T-helper 17 cell (primary cell): ENCODE measurements at places on chromosomes 13 and 19.

- H3K27ac ChIP-seq: peak overlapping the region; percentile 74
- H3K27me3 ChIP-seq: no peaks in the 10 kb centered on the region
- H3K36me3 ChIP-seq: peaks cover 14% of the 10 kb centered on the region
These were observed 5.2 kb downstream of the LENG8 start for GRCh38 chr19:54453921-54454780.

DNA sequence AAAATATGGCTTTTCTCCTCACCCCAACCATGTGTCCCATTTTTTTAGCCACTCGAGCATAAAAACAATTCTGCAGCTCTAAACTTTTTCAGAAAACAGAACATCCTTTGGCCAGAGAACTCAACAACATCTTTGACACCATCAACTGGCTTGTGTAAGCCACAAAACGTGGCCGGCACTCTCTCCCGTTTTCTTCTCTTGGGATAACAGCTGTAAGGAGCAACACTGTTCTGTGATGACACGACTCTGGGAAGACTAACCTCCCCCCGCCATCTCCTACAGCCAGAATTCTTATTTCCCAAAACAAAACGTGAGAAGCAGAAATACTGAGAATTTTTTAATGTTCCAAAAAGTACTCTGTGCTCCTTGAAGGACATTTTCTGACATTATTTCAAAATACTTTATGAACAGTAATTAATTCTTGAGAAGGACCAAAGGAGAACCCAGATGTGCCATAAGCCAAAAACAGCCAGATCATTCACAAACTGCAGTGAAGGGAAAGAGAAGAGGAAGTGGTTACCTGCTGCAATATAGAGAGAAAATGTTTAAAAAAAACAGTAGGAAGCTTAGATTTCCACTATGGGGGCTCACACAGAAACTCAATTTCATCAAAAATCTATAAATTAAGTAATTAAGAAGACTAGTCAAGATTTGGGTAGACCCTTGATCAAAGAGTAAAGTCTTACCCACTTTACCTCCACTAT, 25.8 kb downstream of the COL4A1 start:
- no peaks in the 10 kb centered on the region for H3K4me1 ChIP-seq
- no peak overlapping the region for H3K27ac ChIP-seq
- DNase-seq: no peak
- no peak overlapping the region for H3K4me3 ChIP-seq

DNA sequence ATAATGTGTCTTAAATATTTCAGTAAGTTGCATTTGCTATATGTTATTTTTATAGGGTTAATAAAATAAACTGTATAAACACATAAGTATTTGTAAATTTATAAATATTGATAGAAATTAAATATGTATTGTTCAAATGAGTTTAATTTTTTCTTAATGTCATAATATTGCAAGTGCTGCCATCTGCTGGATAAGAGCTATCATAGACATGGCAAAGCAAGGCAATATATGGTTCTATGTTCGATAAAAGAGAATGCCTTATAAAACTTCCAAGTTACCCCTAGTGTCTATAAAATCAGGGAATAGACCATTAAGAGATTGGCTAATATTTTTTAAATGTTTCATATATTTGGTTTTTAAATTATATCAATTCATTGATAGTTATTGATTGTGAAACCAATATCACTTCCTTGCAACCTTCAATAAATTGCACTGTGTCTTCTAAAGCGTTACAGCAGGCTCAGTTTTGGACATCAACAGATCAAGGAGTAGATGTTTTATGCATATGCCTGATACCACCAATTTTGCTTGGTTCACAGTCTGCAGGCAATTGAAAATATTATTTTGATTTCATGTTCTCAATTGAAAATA, 29.0 kb upstream of the SLITRK6 start:
- H3K36me3 ChIP-seq: no peaks in the 10 kb centered on the region
- no peak overlapping the region for H3K27ac ChIP-seq
- no peak for DNase-seq
- no peak overlapping the region for H3K4me3 ChIP-seq

GRCh38 chr13:108924134-108924533, 294.7 kb downstream of the MYO16 start:
- peaks cover 2% of the 10 kb centered on the region for H3K36me3 ChIP-seq
- H3K4me1 ChIP-seq: peaks cover 3% of the 10 kb centered on the region
- H3K27me3 ChIP-seq: peaks cover 31% of the 10 kb centered on the region
- no peak overlapping the region for H3K27ac ChIP-seq
- DNase-seq: no peak

DNA sequence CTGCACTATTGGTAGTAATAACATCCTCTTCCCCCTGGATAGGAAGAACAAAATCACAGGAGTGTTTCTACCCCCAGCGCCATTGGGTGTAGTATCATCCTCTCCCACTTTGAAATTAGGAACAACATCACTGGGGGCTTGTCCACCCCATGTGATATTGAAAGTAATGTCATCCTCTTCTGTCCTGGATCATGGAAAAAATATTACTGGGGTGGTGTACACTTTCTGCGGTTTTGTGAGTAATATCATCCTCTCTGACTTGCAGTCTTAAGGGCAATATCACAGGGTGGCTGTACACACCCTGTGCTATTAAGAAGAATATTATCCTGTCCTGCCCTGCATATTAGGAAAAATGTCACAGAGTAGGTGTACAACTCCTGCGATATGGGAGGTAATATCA, 4.9 kb upstream of the RGCC start:
- H3K4me1 ChIP-seq: peaks cover 11% of the 10 kb centered on the region
- H3K4me3 ChIP-seq: no peak overlapping the region
- no peaks in the 10 kb centered on the region for H3K36me3 ChIP-seq
- no peak for DNase-seq

DNA sequence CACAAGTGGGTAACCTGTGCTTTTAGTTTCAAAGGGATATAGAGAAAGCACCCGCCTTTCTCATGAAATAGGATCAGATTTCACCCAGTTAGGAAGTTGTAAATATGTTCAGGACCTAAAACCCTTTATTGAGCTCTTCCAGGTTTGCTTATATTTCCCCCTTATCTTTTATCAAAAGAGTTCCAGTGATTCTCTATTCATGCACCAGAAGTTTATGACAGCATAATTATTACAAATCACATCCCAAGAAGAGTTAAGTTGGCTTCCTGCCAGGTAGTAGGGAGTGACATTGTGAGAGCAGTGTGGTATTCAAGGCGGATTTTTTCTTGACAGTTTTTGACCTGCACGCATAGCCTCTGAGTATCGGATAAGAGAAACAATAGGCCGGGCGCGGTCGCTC, 190.3 kb downstream of the STK24 start:
- no peak for DNase-seq
- H3K4me3 ChIP-seq: no peak overlapping the region
- H3K4me1 ChIP-seq: peaks cover 4% of the 10 kb centered on the region
- no peak overlapping the region for H3K27ac ChIP-seq
- no peaks in the 10 kb centered on the region for H3K36me3 ChIP-seq

- no peak for DNase-seq
- H3K27me3 ChIP-seq: peaks cover 16% of the 10 kb centered on the region
- H3K4me3 ChIP-seq: no peak overlapping the region
- H3K4me1 ChIP-seq: no peaks in the 10 kb centered on the region
- H3K27ac ChIP-seq: no peak overlapping the region
These were observed 188.5 kb downstream of the URI1 start for GRCh38 chr19:30130356-30131122.

GRCh38 chr13:47800593-47800992, 200.5 kb downstream of the SUCLA2 start:
- H3K27ac ChIP-seq: peak overlapping the region; percentile 1
- H3K27me3 ChIP-seq: peaks cover 11% of the 10 kb centered on the region
- no peak for DNase-seq
- peaks cover 2% of the 10 kb centered on the region for H3K4me1 ChIP-seq
- H3K4me3 ChIP-seq: no peak overlapping the region

GRCh38 chr19:23716792-23717191, 29.8 kb upstream of the ZNF675 start:
- no peak for DNase-seq
- no peak overlapping the region for H3K4me3 ChIP-seq
- no peaks in the 10 kb centered on the region for H3K36me3 ChIP-seq

DNA sequence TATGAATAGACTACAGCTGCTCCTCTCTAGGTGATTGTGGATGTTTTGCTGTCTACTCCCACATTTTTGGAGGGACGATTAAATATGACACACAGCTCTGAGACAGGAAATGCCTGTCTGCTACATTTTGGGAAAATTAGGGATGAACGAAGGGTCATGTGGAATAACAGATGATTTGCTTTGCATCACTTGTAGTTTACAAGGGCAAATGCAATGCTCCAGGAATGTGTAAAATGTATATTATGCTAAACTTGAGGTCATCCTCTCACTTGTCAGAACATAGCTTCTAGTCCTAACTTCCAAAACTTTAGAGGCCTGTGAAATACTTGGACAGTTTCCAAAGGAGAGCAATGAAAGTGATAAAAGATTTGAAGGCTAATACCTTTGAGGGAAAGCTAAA, 284.2 kb upstream of the DACH1 start:
- H3K27ac ChIP-seq: no peak overlapping the region
- DNase-seq: no peak
- H3K36me3 ChIP-seq: no peaks in the 10 kb centered on the region
- H3K4me3 ChIP-seq: no peak overlapping the region
- no peaks in the 10 kb centered on the region for H3K27me3 ChIP-seq
- no peaks in the 10 kb centered on the region for H3K4me1 ChIP-seq

DNA sequence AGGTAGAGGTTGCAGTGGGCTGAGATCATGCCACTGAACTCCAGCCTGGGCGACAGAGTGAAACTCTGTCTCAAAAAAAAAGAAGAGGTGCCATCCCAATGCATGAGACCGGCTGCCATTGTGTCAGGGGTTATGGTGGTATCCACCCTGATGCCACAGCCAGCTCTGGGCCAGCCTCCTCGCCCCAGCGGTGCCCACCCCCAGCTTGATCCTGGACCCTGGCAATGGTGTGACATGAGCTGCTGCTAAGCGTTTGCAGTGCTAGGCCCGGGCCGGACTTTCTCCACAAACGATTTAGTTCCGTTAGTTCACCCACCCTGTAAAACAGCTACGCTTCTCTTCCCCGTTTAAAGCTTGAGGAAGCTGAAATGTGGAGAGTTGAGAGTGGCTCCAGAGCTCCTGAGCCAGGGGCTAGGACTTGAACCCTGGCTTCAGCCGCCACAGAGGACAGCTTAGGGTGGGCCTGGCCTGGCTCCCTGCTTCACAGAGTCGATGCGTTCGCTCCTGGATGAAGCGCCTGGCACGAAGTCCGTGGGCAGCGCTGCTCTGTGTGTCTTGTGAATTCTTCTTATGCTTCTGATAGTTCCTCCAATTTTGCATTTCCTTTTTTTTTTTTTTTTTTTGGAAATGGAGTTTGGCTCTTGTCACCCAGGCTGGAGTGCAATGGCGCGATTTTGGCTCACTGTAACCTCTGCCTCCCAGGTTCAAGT, 25.5 kb downstream of the NKPD1 start:
- no peak overlapping the region for H3K27ac ChIP-seq
- H3K4me1 ChIP-seq: peaks cover 16% of the 10 kb centered on the region
- no peaks in the 10 kb centered on the region for H3K36me3 ChIP-seq
- H3K27me3 ChIP-seq: no peaks in the 10 kb centered on the region
- DNase-seq: no peak

GRCh38 chr13:47908197-47908902, 92.7 kb downstream of the SUCLA2 start:
- H3K36me3 ChIP-seq: peaks cover 7% of the 10 kb centered on the region
- no peak overlapping the region for H3K4me3 ChIP-seq
- no peaks in the 10 kb centered on the region for H3K4me1 ChIP-seq

- no peak overlapping the region for H3K4me3 ChIP-seq
- H3K27ac ChIP-seq: no peak overlapping the region
- DNase-seq: no peak
- H3K4me1 ChIP-seq: peaks cover 11% of the 10 kb centered on the region
These were observed 22.7 kb downstream of the VRK3 start for GRCh38 chr19:50002386-50002960.

- H3K4me1 ChIP-seq: peaks cover 24% of the 10 kb centered on the region
- H3K36me3 ChIP-seq: peaks cover 4% of the 10 kb centered on the region
- DNase-seq: peak; percentile 83
- no peaks in the 10 kb centered on the region for H3K27me3 ChIP-seq
- peak overlapping the region; percentile 98 for H3K27ac ChIP-seq
- H3K4me3 ChIP-seq: peak overlapping the region; percentile 97
These were observed 550 bp downstream of the CERS4 start for GRCh38 chr19:8209462-8210378.

GRCh38 chr13:47917022-47917574, 84.0 kb downstream of the SUCLA2 start:
- DNase-seq: no peak
- peaks cover 2% of the 10 kb centered on the region for H3K36me3 ChIP-seq
- no peaks in the 10 kb centered on the region for H3K4me1 ChIP-seq
- H3K4me3 ChIP-seq: no peak overlapping the region
- no peak overlapping the region for H3K27ac ChIP-seq

DNA sequence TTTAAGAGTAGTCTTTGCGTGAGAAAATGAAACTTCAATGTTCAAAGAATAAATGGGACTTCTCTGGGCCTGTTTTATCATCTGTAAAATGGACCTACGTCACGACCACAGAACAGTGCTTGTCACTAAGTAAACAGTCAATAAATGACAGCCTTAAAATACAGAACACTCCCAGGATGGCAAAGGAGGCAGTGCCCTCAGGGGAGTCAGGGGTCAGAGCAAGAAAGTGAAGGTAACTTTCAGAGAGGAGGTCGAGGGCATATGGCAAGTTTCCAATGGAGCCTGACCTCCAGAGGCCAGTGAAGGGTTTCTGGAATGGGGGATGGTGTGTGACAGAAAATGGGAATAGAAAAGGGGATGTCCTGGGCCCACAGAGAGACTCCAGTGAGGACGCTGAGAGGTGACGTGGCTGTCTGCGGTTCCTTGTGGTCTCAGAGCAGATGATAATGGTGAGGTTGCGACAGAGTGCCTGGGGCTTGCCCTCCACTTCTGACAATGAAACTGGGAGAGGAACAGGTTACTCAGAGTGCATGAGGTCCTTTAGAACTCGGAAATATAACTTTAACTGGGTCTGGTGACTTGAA, 91.8 kb downstream of the UBL3 start:
- DNase-seq: peak; percentile 51
- peaks cover 13% of the 10 kb centered on the region for H3K4me1 ChIP-seq
- no peaks in the 10 kb centered on the region for H3K27me3 ChIP-seq

DNA sequence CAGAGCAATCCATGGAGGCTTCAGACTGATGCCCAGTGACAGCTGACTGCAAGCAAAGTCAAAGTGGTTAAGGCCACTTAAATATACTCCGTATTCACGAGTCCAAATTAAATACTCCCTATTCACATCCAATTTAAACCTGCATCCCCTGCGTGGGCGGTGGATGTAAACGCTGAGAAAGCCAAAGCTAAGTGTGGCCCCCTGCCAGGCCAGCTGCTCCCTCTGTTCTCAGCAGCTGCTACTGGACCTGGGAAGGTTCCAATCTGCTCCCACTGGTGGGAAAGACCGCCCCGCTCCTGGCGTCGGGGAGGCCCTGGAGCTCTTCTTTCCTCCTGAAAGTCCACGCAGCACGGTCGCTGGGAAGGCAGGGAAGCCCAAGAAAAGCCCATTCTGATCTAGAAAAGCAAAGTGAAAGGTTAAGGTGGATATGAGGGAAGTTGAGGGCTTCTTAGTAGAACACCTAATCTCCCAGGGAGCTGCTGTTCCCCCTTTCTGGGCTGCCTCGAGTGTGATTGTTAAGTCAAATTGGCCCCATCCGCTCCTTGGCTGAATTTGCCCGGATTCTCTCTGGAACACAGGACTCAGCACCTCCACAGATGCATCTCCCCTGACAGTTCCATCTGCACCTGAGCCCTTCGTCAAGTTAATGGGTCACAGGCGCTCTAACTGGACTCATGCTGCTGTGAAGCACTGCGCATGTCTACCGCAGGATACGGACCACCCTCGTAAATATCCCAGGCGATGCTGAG, 205.5 kb downstream of the USP12 start:
- H3K4me1 ChIP-seq: no peaks in the 10 kb centered on the region
- H3K4me3 ChIP-seq: no peak overlapping the region
- peaks cover 26% of the 10 kb centered on the region for H3K27me3 ChIP-seq
- no peaks in the 10 kb centered on the region for H3K36me3 ChIP-seq
